NT2/D1 (cell line): ENCODE measurements at places on chromosomes 7 and 10.

DNA sequence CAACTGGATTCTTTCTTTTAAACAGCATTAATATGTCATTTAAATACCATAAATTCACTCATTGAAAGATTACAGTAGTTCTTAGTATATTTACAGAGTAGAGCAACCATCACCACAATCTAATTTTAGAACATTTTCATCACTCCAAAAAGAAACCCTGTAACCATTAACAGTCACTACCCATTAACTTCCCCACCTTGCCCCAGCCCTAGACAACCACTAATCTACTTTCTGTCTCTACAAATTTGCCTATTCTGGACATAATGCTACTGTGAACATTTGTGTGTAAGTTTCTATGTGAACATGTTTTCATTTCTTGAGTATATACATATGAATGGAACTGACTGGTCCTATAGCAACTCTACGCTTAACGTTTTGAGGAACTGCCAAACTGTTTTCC is 42.4 kb downstream of the P4HA1 start:
- no peak for DNase-seq

DNA sequence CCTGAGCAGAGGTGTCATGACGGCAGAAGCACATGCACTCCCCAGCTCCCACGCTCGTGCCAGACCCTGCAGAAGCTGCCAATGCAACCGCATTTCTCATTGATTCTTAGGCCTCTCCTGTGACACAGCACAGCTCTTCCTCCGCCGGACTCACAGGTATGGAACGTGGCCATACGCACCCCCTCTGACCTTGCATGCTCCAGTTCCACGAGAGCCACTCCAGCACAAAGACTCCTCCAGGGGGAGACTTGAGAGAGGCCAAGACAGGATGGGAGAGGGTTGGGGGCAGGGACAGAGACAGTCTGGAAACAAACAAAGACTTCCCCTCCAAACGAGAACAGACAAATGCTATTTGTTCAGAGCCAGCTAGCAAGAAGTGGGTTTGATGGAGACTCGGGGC is 124.3 kb upstream of the PPP2R2D start:
- DNase-seq, result no peak

DNA sequence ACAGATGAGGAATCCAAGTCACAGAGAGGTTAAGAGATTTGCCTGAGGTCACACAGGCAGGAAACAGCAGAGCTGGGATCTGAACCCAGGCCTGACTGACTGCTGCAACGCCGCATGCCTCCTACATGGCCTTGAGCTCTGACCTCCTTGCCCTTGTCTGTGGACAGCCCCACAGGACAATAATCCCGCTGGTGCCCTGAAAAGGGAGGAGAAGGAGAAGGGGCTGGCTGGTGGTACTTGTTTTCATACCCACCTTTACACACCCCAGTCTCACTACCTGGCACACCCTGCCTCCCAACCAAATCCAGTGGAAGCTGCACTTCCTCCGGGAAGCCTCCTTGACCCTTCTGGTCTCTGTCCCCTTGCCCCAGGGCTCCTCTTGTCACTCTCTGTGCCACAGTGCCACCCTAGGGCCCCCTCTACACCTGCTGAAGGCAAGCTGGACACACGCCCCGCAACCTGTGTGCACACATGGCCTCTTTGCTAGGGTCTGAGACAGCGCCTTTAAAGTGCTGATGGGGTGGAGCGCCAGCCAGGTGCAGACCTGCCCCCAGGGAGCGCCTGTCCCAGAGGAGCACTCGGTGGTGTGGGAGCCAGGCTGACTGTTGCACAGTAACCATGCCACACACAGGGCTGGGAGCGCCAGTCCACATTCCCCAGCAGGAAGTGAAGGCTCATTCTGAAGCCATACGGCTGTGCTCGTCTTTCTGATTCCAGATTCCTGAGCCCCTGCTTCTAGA is 38.6 kb downstream of the ZCCHC24 start:
- no peak for DNase-seq

DNA sequence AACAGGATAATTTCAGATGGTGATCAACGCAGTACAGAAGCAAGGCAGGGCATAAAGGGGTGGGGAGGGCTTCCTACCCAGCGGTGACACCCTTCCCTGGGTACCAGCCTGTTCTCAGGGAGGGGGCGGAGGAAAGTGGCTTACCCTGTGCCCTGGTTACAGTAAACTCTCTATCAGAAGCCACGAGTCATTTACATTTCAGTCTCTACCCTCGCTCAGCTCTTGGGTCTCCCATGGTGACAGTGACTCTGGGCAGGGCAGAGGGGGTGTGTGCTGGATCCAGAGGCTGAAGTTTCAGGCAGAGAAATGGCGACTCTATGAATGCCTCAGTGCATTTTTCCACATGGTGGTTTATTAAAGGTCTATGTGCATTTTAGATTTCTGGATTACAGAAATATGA is 107.0 kb downstream of the ADARB2 start:
- DNase-seq, result no peak

DNA sequence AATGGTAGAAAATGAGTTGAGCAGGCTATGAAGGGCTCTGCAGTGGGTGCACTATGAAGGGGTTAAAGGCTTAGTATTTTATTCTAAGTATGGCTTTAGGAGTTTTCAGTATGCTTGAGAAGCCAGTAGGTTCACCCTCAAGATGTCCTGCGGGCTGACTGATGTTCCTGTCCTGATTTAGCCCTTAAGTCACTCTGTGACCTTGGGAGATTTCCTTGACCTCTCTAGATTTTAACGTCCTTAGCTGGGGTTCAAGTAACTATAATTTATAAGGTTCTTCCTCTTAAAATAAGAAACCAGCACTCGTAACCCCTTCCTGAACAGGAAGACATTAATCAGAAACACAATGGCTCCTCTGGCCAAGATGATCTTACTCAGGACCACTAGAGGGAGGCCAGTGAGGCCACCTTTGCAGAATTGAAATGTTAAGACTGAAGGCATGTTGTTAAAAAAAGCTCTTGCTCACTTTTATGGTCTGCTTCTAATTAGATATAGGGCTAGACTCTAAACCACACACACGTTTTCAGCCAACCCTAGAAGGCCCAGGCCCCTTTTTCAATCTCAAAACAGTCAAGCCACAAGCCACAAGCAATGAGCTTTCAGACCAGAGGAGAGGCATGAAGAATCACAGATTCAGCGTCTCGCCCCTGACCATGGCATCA is 41.9 kb downstream of the CDK1 start:
- DNase-seq, result peak; percentile 23

GRCh38 chr7:36865019-36865418 is 140.7 kb upstream of the AOAH start:
- no peak for DNase-seq

DNA sequence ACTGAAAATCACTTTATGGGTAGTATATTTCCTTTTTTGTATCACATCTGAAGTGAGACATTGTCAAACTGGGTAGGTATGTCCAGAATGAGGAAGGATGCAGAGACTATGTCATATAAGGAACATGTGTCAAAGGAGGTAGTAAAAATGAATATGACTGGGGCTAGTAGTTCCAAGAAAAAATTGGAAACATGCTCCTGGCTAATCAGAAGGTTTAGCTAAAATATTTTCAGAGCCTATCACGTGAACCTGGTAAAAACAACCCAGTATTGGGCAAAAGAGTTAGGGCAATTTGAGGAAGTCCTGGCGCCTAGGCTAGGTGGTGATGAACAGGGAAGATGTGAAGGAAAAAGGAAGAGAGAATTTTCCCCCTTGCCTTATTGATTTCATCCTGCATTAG is 26.4 kb downstream of the ENTPD1 start:
- DNase-seq, result no peak

DNA sequence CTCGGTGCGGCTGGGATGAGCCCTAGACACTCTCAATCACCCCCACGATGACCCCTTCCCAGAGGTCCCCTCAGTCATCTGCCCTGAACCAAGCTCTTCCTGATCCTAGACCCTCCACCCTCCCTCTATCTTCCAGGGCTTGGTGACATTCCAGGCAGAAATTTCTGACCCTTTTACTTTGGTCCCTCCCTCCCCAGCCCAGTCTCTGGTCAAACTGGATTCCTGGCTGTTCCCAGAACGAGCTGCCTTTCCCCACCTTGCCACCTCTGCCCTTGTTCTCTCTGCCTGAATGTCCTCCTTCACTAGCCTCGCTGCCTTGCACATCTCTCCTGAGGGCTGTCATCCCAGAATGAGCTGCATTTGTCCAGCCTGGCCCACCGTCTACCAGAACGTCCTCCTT is 1.3 kb upstream of the CLDN4 start:
- DNase-seq, result no peak

DNA sequence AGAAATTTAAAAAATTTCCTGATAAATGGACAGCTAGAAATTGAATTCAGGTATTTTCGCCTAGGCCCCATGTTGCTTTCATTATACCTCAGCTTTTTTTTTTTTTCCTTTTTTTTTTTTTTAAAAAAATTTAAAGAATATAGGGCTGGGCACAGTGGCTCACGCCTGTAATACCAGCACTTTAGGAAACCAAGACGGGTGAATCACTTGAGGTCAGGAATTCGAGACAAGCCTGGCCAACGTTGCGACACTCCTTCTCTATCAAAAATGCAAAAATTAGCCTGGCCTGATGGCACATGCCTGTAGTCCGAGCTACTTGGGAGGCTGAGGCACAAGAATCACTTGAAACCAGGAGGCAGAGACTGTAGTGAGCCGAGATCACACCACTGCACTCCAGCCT is 334.0 kb downstream of the SORCS1 start:
- no peak for DNase-seq

DNA sequence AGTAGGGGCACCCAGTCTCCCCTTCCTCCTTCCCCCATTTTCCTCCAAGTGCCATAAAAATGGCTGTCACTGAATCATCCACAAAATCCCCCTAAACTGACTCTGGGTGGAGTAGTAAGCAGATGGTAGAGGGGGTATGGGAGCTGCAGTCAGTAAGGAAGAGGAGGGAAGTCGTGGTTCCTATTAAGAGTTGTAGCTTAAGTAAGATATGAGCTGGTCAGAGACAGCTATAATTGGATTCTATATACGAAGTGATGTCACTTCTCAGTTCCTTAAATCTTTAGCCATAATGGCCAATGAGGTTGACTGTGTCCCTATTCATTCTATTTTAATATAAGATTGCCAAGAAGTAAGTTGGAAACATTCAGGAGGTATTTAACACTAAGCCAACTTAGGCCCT is 131.7 kb downstream of the SLC16A9 start:
- DNase-seq, result no peak

- peak; percentile 66 for DNase-seq
Measured at GRCh38 chr10:47402641-47403301, 18.7 kb upstream of the ZNF488 start.

- DNase-seq, result no peak
Measured at GRCh38 chr7:50676740-50677637, 105.7 kb downstream of the GRB10 start.

DNA sequence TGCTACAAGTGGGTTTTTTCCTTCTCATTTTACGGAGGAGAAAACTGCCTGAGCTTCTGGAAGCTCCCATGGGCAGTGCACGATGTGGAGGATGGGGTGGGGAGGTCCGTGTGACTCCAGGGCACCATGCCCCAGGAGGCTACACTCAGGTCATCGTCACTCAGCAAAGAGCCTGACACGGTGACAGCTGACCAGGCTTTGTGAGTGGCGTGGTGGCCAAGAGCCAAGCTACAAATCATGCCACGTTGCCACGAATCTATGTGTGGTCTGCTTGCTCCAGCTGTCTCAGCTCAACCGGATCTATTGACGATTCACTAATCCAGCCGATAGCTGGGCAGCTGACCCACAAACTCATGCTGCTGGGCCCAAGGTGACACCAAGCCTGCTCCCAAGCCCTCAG is 27.6 kb upstream of the C10orf71 start:
- DNase-seq, result no peak
